Osteoblast (primary cell): ENCODE measurements at places on chromosomes 12 and 14. TPM values are rescaled to one million over a fixed set of nuclear protein-coding genes. Genes with fewer than 3 reads are reported as not detected.

- DNase-seq: no peak
Measured at GRCh38 chr12:64882687-64883086, 58.2 kb downstream of the TBC1D30 start.

The FGF6 gene
- total RNA-seq: not detected in 2 replicates

GRCh38 chr14:51691176-51691575, 39.5 kb downstream of the FRMD6 start:
- DNase-seq: peak; percentile 42

DNA sequence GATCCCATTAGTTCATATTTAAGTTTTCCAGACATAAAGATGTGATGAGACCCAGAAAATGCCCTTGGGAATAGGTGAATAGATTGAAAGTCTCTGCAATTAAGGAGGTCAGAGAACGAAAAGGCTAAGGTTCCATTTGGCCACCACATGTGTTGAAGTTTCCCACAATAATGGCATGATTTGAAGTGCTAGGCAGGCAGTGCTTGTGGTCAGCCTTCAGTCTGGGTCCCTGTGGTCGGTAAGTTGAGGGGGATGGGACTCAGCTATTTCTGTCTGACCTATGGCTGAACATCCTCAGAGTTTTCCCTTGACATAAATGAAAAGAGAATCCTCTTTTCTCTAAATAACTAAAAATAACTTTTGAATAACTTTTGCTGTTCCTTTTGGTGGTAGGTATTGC, 92.4 kb downstream of the PELI2 start:
- no peak for DNase-seq

- no peak for DNase-seq
Measured at GRCh38 chr14:61130512-61131260, 149.6 kb downstream of the SLC38A6 start.

DNA sequence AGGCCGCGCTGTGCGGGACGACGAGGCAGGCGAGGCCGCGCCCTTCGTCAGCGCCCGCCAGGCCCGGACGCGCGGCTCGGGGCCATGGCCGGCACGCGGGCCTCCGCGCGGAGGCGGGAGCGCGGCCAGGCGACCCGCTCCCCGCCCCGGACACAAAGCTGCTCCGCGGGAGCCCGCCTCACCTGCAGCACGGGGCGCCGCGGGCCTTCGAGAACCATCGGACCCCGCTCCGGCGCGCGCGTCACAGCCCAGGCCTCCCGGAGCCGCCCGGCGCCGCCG, 342 bp downstream of the DICER1 start:
- DNase-seq: peak; percentile 88

The SLCO1B1 gene
- total RNA-seq: not detected in 2 replicates

- no peak for DNase-seq
Measured at GRCh38 chr14:24870949-24871701, 178.8 kb downstream of the STXBP6 start.

The SAMD4A gene
- total RNA-seq: 26.1 and 28.3 TPM in 2 replicates

The GIT2 gene
- 43.4 and 45.4 TPM in 2 replicates for total RNA-seq

GRCh38 chr12:6226002-6226678, 25.9 kb downstream of the CD9 start:
- DNase-seq: peak; percentile 91

The PRH2 gene
- total RNA-seq: 0.36 TPM in 1 of 2 replicates, not detected in the other

The TNFAIP2 gene
- 41.3 and 60.1 TPM in 2 replicates for total RNA-seq

- DNase-seq: no peak
Measured at GRCh38 chr14:95659990-95660385, 26.2 kb upstream of the TCL1B start.

The TMEM132C gene
- not detected in 2 replicates for total RNA-seq

The SDSL gene
- 6.5 TPM in 2 replicates for total RNA-seq

DNA sequence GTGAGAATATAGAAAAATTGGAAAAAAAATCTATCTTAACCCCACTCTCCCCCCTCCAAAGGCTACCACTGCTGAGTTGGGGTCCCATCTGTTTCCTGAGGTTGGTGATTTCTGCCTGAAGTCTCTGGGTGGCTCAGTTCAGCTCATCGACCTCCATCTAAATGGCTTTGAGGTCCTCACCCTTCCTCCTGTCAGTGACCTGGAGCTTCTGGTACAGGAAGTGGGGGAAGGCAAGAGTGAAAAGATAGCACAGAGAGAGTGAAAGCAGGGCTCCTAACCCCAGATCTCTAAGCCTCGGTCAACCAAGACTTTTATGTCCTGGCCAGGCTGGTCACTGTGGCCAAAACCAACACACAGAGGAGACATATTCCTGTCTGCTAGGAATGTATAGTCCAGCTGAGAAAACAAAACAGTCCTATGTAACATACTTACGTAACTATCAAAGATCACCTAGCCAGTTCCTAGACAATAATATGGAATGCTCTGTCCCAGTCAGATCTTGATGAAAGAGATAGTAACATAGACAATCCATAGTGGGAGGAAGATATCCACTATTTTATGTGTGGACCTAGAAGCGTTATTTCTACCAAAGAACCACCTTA, 12.3 kb upstream of the KRT73 start:
- DNase-seq: no peak

DNA sequence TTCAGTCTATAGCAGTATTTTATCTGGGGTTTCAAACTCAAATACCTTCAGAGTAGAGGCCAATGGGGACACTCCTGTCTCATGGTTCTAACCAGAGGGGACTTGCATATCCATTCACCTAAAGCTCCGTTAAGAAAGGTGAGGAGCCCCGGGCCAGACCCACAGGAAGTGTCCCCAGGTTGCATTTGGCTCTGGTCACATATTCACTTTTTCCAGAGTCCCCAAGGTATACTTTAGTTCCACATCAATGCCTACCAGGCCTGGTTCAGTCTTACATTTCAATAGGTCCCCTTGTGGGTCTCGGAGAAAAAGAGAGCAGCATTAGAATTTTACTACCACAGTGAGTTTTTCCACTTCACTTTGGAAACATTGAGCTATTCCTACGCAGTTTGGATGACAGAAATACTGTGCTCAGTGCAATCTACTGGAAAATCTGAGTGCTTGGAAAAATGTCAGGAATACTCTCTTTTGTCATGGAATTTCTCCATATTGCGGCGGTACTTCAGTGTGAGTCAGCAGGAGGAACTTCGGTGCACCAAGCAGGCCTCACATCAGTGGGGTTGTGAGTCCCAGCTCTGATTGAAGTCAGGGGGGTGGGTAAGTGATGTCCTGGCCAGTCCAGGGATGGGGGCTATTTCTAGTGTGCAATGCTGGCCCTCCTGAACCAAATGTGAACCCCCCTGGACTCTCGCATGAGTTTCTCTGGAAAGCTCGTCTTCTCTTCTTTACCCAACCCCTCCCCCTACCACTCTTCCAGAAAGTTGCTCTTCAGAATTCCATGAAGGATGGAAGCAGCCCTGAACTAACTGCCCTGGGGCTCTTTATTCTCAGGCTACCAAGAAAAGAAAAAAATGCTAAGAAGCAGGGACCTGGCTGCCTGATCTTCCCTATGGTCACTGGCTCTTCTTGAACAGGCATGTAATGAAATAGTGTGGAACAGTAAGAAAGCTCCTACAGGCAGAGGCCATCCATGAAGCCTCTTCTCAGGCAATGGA, 184.7 kb downstream of the PRKCH start:
- no peak for DNase-seq

DNA sequence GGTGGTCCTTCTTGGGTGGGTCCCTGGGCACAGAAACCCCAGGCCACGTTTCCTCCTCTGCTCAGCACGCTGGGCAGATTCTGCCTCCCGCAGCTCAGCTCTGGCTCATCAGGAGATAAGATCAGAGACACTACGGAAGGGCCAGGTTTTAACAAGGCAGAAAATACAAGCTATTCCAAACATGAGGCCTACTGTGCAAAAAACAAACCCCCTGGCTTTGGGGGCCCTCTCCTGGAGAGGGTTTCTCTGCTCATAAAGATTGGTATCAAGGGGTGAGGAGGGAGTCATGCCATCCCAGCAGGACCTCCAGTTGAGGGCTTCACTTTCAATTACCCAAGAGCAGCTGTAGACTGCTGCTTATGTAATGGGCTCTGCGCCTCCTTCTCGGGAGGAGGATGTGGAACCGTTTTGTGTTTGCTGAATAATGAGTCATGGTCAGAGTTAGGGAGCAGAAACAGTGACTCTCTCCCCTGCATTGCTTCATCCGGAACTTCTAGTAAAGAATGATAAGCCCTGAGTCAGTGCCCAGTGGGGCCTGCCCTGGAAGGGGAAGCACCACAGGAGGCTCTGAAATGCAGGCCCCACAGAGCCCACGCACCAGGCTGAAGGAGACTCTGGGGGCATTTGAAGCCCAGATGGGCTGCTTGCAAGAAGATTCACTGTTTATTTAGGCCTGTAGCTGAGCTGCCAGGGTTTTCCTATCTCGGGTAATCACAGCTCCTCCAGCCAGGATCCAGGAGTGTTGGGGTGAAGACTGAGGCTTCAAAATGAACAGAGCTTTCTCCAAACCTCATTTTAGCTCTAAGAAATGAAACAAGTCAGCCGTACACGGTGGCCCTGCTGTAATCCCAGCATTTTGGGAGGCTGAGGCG, 79.3 kb downstream of the SSPN start:
- peak; percentile 76 for DNase-seq

- DNase-seq: no peak
Measured at GRCh38 chr12:85951823-85952222, 77.7 kb downstream of the NTS start.

DNA sequence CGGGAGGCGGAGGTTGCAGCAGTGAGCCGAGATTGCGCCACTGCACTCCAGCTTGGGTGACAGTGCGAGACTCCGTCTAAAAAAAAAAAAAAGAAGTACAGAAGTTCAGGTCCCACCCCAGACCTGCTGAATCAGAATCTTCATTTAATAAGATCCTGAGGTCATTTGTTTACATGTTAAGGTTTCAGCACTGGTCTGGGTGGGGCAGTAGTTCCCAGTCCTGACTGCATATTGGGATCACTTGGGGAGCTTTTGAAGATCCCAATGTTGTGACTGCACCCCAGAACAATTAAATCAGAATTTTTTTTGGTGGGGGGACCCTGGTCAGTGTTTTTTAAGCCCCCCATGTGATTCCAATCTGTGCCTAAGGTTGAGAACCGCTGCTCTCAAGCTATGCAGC, 11.7 kb upstream of the COL2A1 start:
- DNase-seq: no peak

The PLEKHD1 gene
- total RNA-seq: under 0.01 TPM in 2 replicates

- peak; percentile 80 for DNase-seq
Measured at GRCh38 chr12:62761658-62762057, 173.3 kb downstream of the PPM1H start.

GRCh38 chr12:3034067-3034750, 43.0 kb upstream of the TSPAN9 start:
- DNase-seq: peak; percentile 97

- no peak for DNase-seq
Measured at GRCh38 chr12:72464471-72464870, 192.3 kb downstream of the TRHDE start.

DNA sequence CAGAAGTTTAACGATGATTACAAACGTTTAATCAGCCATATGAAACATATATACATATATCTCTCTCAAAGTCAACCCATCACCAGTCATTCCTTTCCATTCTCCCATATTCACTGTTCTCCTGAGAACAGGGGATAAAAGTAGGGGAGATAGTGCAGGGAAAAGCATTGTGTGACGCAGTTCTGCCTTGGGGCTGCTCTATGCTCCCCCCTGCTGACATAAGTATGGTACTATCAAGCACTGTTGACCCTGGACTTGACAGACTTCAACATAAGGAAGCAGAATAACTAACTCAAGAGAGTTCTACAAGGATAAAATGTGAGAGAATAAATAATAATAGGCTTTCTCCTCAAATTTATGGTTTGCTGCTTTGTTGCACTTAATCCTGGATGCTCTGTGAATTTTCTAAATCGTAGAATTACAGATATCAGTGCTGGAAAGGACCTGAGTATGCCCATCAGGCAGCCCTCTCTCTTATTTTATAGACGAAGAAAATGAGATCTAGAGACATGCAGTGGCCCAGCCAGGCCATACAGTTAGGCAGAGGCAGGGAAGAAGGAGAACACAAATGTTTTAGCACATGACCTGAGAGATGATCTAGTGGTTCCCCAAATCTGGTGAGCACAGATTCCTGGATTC, 87.2 kb downstream of the SCN8A start:
- peak; percentile 80 for DNase-seq

- DNase-seq: no peak
Measured at GRCh38 chr12:114841557-114842251, 157.7 kb upstream of the TBX3 start.

DNA sequence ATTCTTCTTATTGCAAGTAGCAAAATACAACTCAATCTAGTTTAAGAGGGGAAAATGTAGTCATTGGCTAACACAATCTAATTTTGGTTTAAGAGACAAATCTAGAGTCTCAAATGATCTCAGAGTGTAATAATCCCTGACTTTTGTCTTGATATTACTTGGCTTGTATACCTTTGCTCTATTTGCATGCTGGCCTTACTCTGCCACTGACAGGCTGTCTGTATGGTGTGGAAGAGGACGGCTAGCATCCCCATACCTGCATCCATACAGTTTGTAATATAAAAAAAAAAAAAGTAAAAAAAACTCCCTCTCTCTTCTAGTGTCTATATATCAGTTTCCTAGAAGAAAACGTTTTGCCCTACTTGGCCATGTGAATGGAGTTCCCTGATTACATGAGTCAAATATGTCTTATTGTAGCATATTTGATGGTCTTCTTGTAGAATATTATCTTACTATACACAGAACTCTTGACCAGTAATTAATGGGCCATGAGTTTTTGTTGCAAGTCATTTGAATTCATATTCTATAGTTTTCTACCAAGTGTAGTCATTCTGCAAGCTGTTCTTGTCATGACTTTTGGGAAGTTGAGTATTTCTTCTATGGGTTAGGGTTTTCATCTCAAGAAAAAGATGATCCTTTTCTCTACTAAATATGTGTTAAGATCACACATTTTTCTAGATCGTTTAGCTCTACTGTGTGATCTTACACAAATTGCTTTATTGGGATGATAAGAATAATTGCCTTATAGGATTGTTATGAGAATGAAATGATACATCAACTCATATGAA, 8.2 kb downstream of the HIF1A start:
- DNase-seq: no peak

The OR11H6 gene
- total RNA-seq: not detected in 2 replicates

DNA sequence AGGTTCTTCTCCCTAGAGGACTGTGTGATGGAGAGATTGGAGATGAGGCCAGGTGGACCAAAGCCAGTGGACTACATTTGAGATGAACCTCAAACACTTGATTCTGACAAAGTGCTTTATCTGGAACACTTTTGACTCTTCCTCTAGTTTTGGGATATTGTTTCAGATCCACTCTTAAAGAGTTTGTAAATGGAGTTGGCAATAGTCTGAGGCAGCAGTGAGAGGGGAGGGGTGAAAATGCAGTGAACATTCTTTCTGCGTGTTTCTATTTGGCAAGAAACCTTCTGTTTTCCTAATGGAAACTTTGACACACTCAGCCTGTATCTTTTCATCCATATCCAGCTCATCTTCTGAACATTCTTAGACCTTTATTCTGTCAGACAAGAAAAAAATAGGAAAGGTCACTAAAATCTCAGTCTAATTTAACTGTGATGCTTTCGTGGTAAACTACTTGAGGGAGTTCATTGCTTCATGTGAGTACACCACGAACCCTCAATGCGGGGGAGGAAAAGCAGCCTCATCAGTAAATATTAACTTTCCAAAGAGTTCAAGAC, 57.4 kb upstream of the KCNJ8 start:
- DNase-seq: no peak

DNA sequence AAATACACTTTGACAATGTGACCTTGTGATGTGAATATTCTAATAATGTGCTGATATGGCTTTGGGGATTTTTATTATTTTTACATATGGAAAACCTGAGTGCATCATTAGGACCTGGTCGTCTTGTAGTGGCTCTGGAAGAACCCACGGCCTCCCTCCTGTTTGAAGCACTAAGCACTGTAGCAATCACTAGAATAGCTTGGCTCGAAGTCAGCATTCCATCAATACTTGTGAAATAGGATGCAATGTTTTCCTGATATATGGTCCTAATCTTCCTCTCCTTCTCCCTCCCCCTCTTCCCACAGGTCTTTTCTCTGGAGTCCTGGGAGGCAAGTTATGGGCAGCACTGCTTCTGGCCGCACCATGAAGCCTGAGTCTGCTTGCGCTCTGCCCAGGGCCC, 71.9 kb downstream of the NRXN3 start:
- no peak for DNase-seq
